ENCODE measurements at places on chromosomes 1 and 21. TPM values are rescaled to one million over a fixed set of nuclear protein-coding genes. Genes with fewer than 3 reads are reported as not detected.

GRCh38 chr1:2972011-2972878 lies 49.0 kb upstream of the ACTRT2 start:
- H3K27ac ChIP-seq = no peak overlapping the region
- no peaks in the 10 kb centered on the region for H3K36me3 ChIP-seq
- DNase-seq = no peak
- H3K4me1 ChIP-seq = no peaks in the 10 kb centered on the region
- H3K27me3 ChIP-seq = no peaks in the 10 kb centered on the region
- no peak overlapping the region for H3K4me3 ChIP-seq

GRCh38 chr1:79323239-79324025 lies 316.9 kb upstream of the ADGRL4 start:
- no peaks in the 10 kb centered on the region for H3K27me3 ChIP-seq
- H3K4me3 ChIP-seq = no peak overlapping the region
- no peak for DNase-seq
- no peaks in the 10 kb centered on the region for H3K4me1 ChIP-seq
- no peaks in the 10 kb centered on the region for H3K36me3 ChIP-seq

DNA sequence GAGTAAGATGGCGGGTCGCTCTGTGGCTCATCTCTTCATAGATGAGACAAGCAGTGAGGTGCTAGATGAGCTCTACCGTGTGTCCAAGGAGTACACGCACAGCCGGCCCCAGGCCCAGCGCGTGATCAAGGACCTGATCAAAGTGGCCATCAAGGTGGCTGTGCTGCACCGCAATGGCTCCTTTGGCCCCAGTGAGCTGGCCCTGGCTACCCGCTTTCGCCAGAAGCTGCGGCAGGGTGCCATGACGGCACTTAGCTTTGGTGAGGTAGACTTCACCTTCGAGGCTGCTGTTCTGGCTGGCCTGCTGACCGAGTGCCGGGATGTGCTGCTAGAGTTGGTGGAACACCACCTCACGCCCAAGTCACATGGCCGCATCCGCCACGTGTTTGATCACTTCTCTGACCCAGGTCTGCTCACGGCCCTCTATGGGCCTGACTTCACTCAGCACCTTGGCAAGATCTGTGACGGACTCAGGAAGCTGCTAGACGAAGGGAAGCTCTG lies 2.4 kb downstream of the TNFAIP8L2 start:
- H3K4me3 ChIP-seq = no peak overlapping the region
- peak overlapping the region; percentile 22 for H3K27ac ChIP-seq
- H3K27me3 ChIP-seq = no peaks in the 10 kb centered on the region
- no peak for DNase-seq

DNA sequence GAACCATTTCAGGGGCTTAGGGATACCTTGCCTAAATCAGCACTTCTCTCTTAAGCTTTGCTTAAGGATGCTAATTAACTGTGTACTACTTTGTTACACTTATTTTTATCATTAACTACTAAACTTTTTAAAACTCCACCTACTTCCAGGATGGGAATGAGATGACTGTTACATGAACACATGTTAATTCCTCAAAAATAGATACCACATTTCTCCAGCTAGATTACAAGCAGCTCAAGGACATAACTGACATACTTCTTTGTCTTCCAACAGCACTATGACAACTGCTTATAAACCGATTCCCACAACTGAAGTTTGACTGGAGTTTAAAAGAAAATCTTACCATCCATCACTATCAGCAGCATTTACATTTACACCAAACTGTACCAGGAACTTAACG lies 53.7 kb downstream of the TP53BP2 start:
- peaks cover 64% of the 10 kb centered on the region for H3K36me3 ChIP-seq
- H3K27me3 ChIP-seq = no peaks in the 10 kb centered on the region
- no peak overlapping the region for H3K4me3 ChIP-seq
- H3K4me1 ChIP-seq = no peaks in the 10 kb centered on the region
- no peak overlapping the region for H3K27ac ChIP-seq
- no peak for DNase-seq

- H3K4me3 ChIP-seq = no peak overlapping the region
- H3K27me3 ChIP-seq = no peaks in the 10 kb centered on the region
- no peak overlapping the region for H3K27ac ChIP-seq
- H3K36me3 ChIP-seq = peaks cover 4% of the 10 kb centered on the region
- DNase-seq = no peak
These were observed 64.8 kb downstream of the TRIM33 start for GRCh38 chr1:114446198-114446597.

GRCh38 chr1:71298633-71299032 lies 217.8 kb upstream of the ZRANB2 start:
- no peaks in the 10 kb centered on the region for H3K4me1 ChIP-seq
- no peak overlapping the region for H3K27ac ChIP-seq
- no peaks in the 10 kb centered on the region for H3K27me3 ChIP-seq
- DNase-seq = no peak
- no peak overlapping the region for H3K4me3 ChIP-seq

DNA sequence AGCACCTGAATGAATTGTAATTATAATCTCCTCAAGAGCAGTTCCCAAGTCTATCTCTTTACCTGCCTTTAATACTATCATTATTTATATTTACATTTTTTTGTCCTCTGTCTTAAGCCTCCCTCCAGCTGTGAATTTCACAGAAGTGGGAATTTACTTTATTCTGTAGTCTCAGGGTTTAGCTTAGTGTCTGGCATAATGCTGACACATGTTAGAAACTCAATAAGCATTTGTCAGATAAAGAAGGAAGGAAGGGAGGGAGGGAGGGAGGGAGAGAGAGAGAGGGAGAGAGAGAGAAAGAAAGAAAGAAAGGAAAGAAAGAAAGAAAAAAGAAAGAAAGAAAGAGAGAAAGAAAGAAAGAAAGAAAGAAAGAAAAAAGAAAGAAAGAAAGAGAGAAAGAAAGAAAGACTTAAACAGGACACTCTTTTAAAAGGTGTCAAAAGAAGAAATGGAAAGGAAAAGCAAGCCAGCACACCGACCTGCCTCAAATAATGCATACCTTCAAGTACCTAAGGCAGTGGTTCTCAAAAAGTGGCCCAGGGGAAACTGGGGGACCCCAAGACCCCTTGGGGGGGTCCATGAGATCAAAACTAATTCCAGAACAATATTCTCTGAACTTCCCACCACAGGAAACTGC lies 1.8 kb upstream of the PGLYRP4 start:
- H3K27me3 ChIP-seq = no peaks in the 10 kb centered on the region
- DNase-seq = no peak
- H3K36me3 ChIP-seq = no peaks in the 10 kb centered on the region
- no peak overlapping the region for H3K4me3 ChIP-seq
- H3K27ac ChIP-seq = no peak overlapping the region
- no peaks in the 10 kb centered on the region for H3K4me1 ChIP-seq

DNA sequence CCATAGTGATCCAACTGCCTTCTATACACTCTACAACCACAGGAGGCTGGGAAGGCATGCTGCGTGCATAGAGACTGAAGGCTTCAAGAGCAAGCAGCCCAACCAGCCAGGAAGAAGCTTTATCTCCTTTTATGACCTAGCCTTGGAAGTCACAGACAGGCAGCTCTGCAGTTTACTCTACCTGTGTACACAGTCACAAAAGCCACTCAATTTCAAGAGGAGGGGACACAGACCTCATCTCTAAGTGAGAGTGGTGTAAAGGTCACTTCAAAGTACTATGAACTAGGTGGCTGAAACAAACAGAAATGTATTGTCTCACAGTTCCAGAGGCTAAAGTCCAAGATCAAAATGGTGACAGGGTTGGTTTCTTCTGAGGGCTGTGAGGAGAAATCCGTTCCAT lies 69.6 kb upstream of the GJB5 start:
- H3K27ac ChIP-seq = peak overlapping the region; percentile 74
- peak overlapping the region; percentile 4 for H3K4me3 ChIP-seq

DNA sequence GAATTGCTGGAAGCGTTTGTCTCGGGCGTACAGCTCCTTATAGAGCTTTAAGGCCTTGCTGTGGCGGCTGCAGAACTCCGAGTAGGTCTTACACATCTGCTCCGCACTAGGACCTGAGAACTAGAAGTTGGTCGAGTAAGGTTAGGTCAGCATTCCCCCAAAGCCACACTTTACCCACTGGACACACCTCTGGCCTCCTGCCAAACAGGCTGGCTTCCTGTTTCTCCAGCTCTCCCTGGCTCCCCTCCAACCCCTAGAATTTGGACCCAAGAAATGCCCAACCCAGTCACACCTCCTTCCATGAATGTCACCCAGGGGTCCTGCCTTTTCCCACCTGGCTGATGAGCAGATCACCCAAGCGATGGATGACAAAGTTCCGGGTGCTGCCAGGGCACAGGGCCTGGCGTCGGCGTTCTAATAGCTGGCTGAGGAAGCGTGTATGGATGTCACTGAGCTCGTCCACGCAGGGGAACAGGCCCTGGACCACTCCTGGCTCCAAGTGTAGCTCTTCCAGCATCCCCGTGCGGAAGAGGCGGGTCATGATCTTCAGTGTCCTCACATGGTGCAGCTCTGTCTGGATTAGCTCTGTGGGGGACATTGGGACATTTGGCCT lies 15.6 kb downstream of the ARHGEF2 start:
- peaks cover 2% of the 10 kb centered on the region for H3K36me3 ChIP-seq
- DNase-seq = no peak
- no peak overlapping the region for H3K4me3 ChIP-seq
- no peaks in the 10 kb centered on the region for H3K4me1 ChIP-seq

- H3K36me3 ChIP-seq = no peaks in the 10 kb centered on the region
- H3K4me3 ChIP-seq = no peak overlapping the region
- H3K27ac ChIP-seq = no peak overlapping the region
- no peak for DNase-seq
These were observed 323.1 kb upstream of the NFIA start for GRCh38 chr1:60759291-60759690.

DNA sequence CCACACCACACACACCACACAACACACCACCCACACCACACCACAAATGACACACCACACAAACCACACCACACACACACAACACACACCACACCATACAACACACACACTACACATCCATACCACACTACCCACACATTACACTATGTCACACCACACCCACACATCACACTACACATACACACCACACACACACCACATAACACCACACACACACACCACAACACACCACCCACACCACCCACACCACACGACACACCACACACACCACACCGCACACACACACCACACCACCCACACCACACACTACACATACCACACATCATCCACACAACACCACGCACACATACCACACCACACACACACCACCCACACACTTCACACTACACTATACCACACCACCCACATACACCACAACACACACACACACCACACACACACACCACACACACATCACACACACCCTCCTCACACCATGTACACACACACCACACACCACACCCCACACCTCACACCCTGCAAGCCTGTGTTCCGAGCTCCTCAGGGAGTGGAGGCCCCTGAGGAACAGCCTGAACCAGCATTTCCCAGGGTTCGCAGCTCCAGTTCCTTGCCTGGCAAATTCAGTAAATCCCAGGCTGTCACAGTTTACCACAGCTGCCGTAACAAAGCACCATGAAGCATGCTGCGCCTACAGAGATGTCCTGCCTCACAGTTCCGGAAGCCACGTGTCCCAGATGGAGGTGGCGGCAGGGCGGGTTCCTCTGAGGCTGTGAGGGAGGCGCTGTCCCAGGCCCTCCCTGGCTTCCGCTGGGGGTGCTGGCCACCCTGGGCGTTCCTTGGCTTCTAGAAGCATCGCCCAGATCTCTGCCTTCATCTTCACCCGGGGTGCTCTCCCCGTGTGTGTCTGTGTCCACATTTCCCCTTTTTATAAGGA lies 69.8 kb upstream of the ATP5PO start:
- no peaks in the 10 kb centered on the region for H3K4me1 ChIP-seq
- no peak overlapping the region for H3K27ac ChIP-seq
- no peak for DNase-seq
- no peak overlapping the region for H3K4me3 ChIP-seq
- no peaks in the 10 kb centered on the region for H3K27me3 ChIP-seq
- H3K36me3 ChIP-seq = no peaks in the 10 kb centered on the region

- H3K27ac ChIP-seq = no peak overlapping the region
- no peak for DNase-seq
- H3K36me3 ChIP-seq = no peaks in the 10 kb centered on the region
- H3K4me3 ChIP-seq = no peak overlapping the region
- H3K27me3 ChIP-seq = no peaks in the 10 kb centered on the region
- no peaks in the 10 kb centered on the region for H3K4me1 ChIP-seq
These were observed 1018.8 kb downstream of the AMY1C start for GRCh38 chr1:104768466-104768865.

DNA sequence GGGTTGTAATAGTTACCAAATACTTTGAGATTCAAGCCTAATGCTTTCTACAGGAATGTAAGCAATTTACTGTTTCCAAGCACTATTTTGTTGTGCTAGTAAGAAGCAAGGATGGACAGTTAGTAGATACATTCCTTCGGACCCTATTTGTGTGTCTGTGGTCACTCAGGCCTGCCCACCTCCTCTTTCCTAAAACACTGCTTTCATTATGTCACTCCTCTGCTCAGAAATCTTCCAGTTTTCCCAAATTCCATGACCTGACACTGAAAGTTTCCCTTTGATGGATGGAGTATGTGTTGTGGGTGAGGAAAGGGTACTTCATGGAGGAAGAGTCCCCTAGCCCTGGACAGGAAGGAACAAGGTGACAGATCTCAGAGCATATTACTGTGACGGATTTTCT lies 141.1 kb downstream of the DISP1 start:
- no peak for DNase-seq
- no peaks in the 10 kb centered on the region for H3K27me3 ChIP-seq
- no peak overlapping the region for H3K4me3 ChIP-seq
- no peaks in the 10 kb centered on the region for H3K4me1 ChIP-seq
- no peaks in the 10 kb centered on the region for H3K36me3 ChIP-seq

The HSD11B1 gene
- 8.6 TPM for total RNA-seq

The ZNF281 gene
- total RNA-seq = 9.1 TPM

The SV2A gene
- total RNA-seq = 1.5 TPM

The RGS16 gene
- total RNA-seq = not detected

The HSF2BP gene
- total RNA-seq = 0.35 TPM
